ENCODE measurements at places on chromosomes 5 and 9.

GRCh38 chr5:122258241-122258640 is 53.8 kb upstream of the SNCAIP start:
- H3K36me3 ChIP-seq, result no peaks in the 10 kb centered on the region
- H3K27me3 ChIP-seq, result peaks cover 5% of the 10 kb centered on the region
- H3K4me3 ChIP-seq, result no peak overlapping the region

- no peaks in the 10 kb centered on the region for H3K36me3 ChIP-seq
- H3K27ac ChIP-seq, result no peak overlapping the region
- H3K4me1 ChIP-seq, result no peaks in the 10 kb centered on the region
- no peak overlapping the region for H3K4me3 ChIP-seq
- peaks cover 7% of the 10 kb centered on the region for H3K27me3 ChIP-seq
- no peak for DNase-seq
These were observed 455.0 kb upstream of the CLINT1 start for GRCh38 chr5:158313733-158314464.

DNA sequence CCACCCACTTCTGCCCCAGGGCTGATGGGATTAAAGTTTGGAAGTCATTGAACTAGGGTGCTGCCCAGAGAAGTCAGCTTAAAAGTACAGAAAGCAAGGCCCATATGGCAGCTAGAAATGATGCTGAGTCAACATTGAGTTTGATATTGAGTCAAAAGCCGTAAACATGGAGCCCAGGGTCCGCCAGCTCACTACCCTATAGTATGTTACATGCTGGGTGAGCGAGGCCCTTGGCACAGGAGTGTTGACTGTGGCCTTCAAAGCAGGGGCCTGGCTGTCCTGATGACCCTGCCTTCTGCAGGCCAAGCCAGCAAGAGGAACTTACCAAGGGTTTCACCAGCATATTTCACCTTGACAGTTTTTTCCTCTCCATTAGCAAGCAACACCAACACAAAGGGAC is 222.5 kb downstream of the GRIA1 start:
- H3K36me3 ChIP-seq, result no peaks in the 10 kb centered on the region
- H3K27ac ChIP-seq, result no peak overlapping the region
- DNase-seq, result no peak
- H3K4me3 ChIP-seq, result no peak overlapping the region

DNA sequence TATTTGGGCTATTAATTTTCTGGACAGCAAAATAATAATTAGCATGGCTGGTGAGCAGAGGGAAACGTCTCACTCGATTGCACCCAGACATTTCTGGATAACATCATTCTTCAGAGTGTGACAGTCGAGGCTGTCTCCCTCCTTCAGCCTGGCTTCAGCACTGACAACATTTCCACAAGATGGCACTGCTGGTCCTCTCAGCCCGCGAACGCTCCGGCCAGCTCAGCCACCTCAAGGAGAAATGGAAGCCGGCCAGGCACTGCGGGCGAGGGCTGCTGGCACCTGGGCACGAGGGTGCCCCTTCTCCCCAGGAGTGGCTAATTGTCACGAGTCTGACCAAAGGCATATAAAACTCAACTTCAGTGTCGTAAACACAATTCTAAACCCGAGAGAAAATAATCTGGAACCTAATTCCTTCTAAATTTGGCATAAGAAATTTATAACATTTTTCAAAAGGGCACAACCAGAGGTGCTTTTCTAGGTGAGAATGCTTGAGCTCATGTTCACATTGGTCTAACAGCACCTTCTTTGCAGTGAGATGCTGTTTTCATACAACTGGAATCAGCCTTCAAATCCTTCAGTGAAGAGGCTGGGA is 65.9 kb downstream of the DAP start:
- H3K4me3 ChIP-seq, result no peak overlapping the region
- no peaks in the 10 kb centered on the region for H3K27me3 ChIP-seq
- peak; percentile 14 for DNase-seq
- peak overlapping the region; percentile 43 for H3K27ac ChIP-seq

GRCh38 chr5:157947156-157947555 is 88.2 kb upstream of the CLINT1 start:
- DNase-seq, result no peak
- H3K4me3 ChIP-seq, result no peak overlapping the region
- no peaks in the 10 kb centered on the region for H3K36me3 ChIP-seq
- H3K4me1 ChIP-seq, result peaks cover 5% of the 10 kb centered on the region
- H3K27ac ChIP-seq, result no peak overlapping the region

DNA sequence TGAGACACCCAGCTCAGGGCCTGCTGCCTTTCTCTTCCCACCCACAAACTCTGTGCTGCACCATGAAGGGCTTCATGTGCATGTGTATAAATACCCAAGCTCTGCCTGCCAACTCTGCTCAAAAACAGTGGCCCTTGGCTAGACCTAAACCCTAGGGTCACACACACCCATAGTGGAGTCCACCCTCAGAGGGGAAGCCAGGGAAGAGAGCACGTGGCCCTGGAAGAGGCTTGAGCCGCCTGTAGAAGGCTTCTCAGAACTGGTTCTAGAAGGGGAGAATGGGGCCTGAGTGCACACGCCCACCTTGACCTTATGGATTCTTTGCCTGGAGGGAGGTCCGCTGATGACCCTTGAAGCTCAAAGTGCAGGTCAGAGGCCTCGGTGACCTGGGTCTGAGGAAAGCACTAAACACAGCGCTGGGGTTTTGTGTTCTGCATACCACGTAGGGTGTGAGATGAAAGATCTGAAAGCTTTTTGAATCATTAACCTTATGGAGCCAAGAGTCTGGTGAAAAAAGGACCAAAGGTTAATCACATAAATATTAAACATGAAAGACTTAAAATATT is 60.6 kb downstream of the CYFIP2 start:
- no peak for DNase-seq
- H3K4me3 ChIP-seq, result no peak overlapping the region
- H3K4me1 ChIP-seq, result peaks cover 41% of the 10 kb centered on the region
- peaks cover 42% of the 10 kb centered on the region for H3K36me3 ChIP-seq
- H3K27me3 ChIP-seq, result no peaks in the 10 kb centered on the region
- H3K27ac ChIP-seq, result peak overlapping the region; percentile 32

DNA sequence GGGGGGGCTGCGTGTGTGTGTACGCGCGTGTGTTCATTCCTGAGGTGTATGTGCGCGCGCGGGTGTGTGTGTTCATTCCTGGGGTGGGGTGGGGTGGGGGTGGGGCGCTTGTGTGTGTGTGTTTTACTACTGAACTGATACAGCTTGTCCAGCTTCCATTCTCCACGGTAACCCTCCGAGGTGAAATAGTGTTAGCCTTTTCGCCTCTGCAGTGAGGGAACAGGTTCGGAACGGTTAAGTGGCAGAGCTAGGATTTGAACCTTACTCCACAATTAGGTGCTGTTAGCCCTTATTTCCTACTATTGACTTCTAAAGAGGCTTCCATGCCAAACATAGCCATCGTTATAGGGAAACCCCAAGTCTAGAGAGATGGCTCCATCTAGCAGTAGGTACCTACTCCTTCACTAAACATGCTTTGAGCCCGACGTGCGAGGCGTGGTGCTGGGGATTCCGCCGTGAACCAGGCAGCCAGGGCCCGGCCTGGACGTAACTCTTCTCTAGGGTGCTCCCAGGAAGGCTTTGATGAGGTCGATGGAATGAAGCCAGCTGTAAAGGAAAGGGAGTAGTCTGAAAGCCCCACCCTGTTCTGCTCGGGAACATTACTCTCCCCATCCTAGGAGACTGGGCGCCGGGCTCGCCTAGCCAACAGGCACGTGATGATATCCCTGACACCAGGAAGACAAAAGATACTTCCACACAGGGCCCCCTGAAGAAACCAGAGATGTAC is 782 bp upstream of the SKP1 start:
- peaks cover 24% of the 10 kb centered on the region for H3K4me1 ChIP-seq
- peaks cover 11% of the 10 kb centered on the region for H3K36me3 ChIP-seq
- H3K27me3 ChIP-seq, result no peaks in the 10 kb centered on the region
- DNase-seq, result no peak
- H3K4me3 ChIP-seq, result peak overlapping the region; percentile 92

DNA sequence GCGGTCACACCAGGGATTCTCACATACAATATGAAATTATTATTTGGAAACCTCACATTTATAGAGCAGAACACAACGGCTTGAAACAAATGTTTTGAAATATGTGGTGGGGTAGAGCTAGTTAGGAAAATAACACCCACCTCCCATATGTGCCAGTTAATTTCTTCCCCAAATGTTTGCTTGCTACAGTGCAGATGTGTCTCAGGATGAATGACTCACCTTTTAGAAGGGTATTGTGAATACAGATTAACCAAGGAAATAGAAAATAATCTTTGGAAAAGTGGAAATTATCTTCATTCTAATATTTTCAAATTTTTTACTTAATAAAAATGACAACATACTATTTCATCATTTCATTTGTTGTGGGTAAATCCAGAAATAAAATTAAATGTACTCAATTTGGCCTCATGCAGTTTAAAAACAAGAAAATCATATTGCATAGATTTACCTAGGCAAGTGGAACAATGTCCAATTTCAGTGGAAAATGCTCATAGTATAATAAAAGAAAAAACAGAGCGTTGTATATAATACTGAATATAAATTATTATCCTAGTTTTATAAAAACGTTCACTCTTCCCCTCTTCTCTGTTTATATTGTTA is 39.3 kb upstream of the RICTOR start:
- no peak overlapping the region for H3K4me3 ChIP-seq
- H3K4me1 ChIP-seq, result peaks cover 44% of the 10 kb centered on the region
- H3K27ac ChIP-seq, result peak overlapping the region; percentile 21
- peaks cover 26% of the 10 kb centered on the region for H3K36me3 ChIP-seq
- H3K27me3 ChIP-seq, result no peaks in the 10 kb centered on the region

DNA sequence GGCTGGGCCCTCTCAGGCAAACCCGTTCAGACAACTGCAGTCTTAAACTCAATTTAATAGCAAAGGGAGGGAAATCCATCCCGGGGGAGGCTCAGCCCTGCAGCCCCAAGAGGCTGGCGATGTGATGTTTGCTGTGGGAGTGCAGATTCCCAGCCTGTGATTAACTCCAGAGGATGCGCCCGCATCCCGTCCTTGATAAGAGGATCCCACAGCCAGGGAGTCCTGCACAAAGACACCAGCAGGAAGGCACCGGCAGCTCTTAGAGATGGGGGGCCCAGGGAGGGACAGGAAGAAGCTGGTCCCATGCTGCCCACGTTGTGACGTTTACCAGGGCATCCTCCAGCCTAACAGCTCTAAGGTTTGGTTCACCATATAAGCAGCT is 64.7 kb downstream of the MRPL36 start:
- H3K4me3 ChIP-seq, result no peak overlapping the region
- H3K27ac ChIP-seq, result no peak overlapping the region

- DNase-seq, result no peak
- no peak overlapping the region for H3K4me3 ChIP-seq
- H3K36me3 ChIP-seq, result no peaks in the 10 kb centered on the region
- H3K4me1 ChIP-seq, result no peaks in the 10 kb centered on the region
- H3K27me3 ChIP-seq, result no peaks in the 10 kb centered on the region
These were observed 525.5 kb upstream of the CCNG1 start for GRCh38 chr5:162911873-162912272.

DNA sequence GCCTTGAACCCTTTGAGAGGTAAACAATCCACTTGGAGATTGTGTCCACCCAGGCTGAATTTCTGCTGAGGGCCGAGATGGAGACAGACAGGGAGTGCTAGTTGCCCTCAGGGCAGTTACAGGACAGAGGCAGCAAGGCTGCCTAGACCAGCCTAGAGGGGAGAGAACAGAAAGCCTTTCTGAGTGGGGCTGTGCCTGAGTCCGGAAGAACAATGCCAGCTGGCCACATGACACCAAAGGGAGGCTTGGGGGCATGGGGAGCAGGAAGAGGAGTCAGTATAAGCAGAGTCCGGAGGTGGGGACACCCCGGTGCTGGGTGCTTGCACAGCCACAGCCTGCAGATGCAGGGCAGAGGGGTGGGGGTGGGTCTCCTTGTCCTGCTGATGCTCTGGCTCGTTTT is 145.7 kb downstream of the CFAP90 start:
- no peaks in the 10 kb centered on the region for H3K4me1 ChIP-seq
- no peaks in the 10 kb centered on the region for H3K36me3 ChIP-seq
- H3K27ac ChIP-seq, result peak overlapping the region; percentile 31

- no peaks in the 10 kb centered on the region for H3K4me1 ChIP-seq
- H3K36me3 ChIP-seq, result peaks cover 5% of the 10 kb centered on the region
These were observed 136.2 kb downstream of the FANCC start for GRCh38 chr9:95181226-95181818.

DNA sequence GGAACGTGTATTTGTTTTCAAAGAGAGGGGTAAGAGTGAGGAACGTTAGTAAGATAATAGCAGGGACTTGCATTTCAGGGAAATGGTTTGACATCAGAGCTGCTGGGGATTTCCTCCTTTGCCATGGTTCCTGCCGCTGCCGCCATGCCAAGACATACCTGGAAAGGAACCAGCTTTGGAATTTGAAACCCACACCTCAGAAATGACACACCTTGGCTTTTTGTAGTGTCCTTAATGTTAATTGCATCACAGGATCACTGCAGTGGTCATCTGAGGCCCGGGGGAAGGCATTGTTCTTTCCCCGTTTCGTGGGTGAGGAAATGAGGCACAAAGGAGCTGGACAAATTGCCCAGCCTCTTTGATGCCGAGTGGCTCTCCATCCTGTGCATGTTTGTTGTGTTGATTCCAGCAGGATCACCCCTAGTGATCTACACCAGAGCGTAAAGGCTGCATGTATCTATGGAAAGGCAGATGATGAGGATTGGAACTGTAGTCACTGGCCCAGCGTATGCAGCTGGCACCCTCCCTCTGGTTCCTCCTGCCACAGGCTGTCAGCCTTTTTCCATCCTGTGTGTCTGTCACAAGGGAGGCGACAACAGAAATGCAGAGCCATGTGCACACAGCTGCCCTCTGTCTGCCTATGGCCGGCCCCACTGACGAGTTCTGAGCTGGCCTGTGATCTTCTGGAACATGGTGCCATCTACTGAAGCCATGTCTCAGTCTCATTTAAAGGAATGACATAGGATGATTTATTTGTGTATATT is 37.8 kb downstream of the SLC46A2 start:
- no peak overlapping the region for H3K4me3 ChIP-seq
- no peaks in the 10 kb centered on the region for H3K27me3 ChIP-seq
- H3K4me1 ChIP-seq, result peaks cover 3% of the 10 kb centered on the region
- DNase-seq, result no peak
- H3K36me3 ChIP-seq, result peaks cover 8% of the 10 kb centered on the region
- H3K27ac ChIP-seq, result no peak overlapping the region

GRCh38 chr9:76255781-76256455 is 138.3 kb downstream of the RFK start:
- H3K36me3 ChIP-seq, result no peaks in the 10 kb centered on the region
- no peaks in the 10 kb centered on the region for H3K27me3 ChIP-seq
- no peak for DNase-seq
- H3K27ac ChIP-seq, result no peak overlapping the region
- no peak overlapping the region for H3K4me3 ChIP-seq
- H3K4me1 ChIP-seq, result no peaks in the 10 kb centered on the region

DNA sequence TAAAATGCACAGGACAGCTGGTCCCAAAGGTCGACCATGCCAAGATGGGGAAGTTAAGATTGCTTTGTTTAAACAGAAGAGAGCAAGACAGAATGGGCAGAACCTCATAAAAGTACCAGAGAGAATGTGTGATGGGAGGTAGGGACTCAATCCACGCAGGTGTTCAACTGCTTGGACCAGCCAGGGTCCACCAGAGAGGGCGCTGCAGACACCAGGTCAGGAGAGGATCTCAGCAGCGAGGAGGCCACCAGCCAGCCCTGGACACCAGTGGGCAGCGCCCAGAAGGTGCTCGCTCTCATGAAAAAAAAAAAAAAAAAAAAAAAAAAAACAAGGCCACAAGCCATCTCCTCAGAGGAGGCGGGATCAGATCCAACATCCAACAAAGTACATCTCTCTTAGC is 81.8 kb downstream of the SHC3 start:
- no peak overlapping the region for H3K4me3 ChIP-seq
- no peaks in the 10 kb centered on the region for H3K4me1 ChIP-seq
- no peaks in the 10 kb centered on the region for H3K27me3 ChIP-seq
- no peak overlapping the region for H3K27ac ChIP-seq

GRCh38 chr9:123361086-123361730 is 5.2 kb downstream of the CRB2 start:
- no peak overlapping the region for H3K4me3 ChIP-seq
- H3K27me3 ChIP-seq, result no peaks in the 10 kb centered on the region
- no peak for DNase-seq
- no peaks in the 10 kb centered on the region for H3K36me3 ChIP-seq
- peaks cover 7% of the 10 kb centered on the region for H3K4me1 ChIP-seq
- no peak overlapping the region for H3K27ac ChIP-seq
